Stimulated activated CD4-positive, alpha-beta T cell treated with anti-CD3 and anti-CD28 coated beads, Interleukin-4, amount 100 ng/mL, for 1 hour (primary cell): ENCODE measurements at places on chromosomes 11 and 22.

DNA sequence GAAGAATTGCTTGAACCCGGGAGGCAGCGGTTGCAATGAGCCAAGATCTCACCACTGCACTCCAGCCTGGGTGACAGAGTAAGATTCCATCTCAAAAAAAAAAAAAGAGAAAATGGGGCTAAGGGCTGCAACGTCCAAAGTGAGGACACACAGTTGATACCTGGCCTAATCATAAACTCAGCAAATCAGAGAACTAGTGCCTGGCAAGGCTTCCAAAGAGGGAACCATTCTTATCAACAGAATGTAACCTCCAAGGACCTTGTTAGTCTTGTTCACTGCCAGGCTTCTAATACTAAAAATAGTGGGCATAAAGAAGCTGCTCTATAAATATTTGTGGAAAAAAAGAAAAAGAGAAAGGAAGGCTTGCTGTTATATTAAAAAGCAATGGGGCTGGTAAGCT, 42.3 kb downstream of the FAM168A start:
- DNase-seq, result no peak

GRCh38 chr11:112670806-112671570, 290.2 kb upstream of the NCAM1 start:
- no peak for DNase-seq

- no peak for DNase-seq
These were observed 174.8 kb upstream of the NECTIN1 start for GRCh38 chr11:119903821-119904220.

GRCh38 chr11:70551351-70552166, 153.2 kb downstream of the CTTN start:
- DNase-seq, result no peak

GRCh38 chr22:45608763-45609180, 62.9 kb upstream of the ATXN10 start:
- DNase-seq, result no peak

DNA sequence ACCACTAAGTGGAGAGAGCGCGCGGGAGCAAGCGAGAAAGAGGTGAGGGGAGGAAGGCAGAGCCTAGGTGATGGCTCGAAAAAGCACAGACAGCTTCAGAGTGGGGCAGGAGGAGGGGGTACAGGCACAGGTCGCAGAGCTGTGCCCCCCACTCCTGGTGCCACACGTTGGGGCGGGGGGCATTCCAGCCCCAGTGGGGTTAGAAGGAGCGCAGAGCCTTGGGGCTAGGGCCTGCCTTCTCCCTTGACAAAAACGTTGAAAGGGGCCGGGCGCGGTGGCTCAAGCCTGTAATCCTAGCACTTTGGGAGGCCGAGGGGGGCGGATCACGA, 41.6 kb upstream of the ISX start:
- DNase-seq, result no peak

- no peak for DNase-seq
These were observed 44.7 kb downstream of the NF2 start for GRCh38 chr22:29647954-29648737.

- DNase-seq, result no peak
These were observed 160.8 kb downstream of the CRYBB2 start for GRCh38 chr22:25380122-25380747.

DNA sequence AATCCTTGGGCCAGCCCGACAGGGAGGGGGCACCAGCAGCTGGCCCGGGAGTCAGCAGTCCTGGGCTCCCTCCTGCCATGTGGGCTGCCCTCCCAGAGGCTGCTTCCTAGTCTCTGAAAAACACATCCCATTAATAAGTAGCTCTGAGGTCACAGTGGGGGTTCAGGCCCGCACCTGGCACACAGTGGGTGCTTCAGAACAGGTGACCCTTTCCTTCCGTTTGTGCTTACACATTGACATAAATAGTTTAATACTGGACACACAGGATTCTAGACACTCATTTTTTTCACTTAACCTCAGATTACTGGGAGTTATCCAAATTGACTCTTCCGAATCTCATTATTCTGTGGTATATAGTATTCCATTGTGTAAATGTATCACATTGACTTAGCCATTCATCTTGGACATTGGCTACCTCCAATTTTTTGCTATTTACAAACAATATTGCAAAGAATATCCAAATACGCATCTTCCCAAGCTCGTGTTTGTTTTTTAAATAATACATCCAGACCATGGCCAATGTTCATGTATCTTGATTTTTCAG, 474 bp upstream of the CHADL start:
- no peak for DNase-seq

DNA sequence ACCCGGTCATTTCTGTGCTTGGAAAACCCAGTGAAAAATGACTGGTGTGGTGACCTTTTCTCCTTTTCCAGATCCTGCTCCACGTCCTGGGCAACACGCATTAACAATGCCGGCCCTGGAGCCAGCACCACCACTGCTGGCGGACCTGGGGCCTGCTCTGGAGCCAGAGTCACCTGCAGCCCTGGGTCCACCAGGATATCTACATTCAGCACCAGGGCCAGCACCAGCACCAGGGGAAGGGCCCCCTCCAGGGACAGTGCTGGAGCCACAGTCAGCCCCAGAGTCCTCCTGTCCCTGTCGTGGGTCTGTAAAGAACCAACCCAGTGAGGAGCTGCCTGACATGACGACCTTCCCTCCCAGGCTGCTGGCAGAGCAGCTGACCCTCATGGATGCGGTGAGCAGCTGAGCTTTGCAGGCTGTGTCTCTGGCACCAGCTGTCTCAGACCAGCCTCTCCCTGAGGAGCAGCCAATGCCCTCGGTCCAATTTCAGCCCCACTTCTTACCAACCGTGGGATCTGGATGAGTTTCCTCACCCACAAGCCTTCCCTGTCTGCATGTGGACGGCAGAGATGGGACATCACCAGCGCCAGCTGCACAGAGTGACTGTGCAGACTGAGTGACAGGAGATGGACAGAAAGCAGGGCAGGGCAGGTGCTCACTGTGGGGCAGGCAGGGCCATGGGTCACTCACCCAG, 1.9 kb downstream of the RGL4 start:
- DNase-seq, result no peak

- peak; percentile 26 for DNase-seq
These were observed 51.9 kb upstream of the USP47 start for GRCh38 chr11:11789735-11790369.

GRCh38 chr11:65132238-65132987, 1.9 kb downstream of the SYVN1 start:
- DNase-seq, result no peak

DNA sequence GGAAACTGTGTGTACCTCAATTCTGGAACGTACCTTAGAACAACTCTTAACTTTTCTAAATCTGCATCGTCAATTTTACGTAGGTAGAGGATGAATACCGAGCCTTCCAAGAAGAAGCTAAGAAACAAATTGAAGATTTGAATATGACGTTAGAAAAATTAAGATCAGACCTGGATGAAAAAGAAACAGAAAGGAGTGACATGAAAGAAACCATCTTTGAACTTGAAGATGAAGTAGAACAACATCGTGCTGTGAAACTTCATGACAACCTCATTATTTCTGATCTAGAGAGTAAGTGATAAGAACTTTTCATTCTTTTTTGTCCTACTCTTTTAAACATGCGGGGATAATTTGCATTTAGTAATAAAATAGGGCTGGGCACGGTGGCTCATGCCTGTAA, 53.5 kb downstream of the SPECC1L start:
- DNase-seq, result no peak

- DNase-seq, result no peak
These were observed 31.2 kb downstream of the ALG9 start for GRCh38 chr11:111840143-111840542.

GRCh38 chr22:44801476-44801875, 49.1 kb downstream of the ARHGAP8 start:
- DNase-seq, result no peak

- DNase-seq, result no peak
These were observed 5.4 kb downstream of the TMPRSS13 start for GRCh38 chr11:117923773-117924172.

- DNase-seq, result no peak
These were observed 331.8 kb upstream of the SYN3 start for GRCh38 chr22:33389936-33390335.

DNA sequence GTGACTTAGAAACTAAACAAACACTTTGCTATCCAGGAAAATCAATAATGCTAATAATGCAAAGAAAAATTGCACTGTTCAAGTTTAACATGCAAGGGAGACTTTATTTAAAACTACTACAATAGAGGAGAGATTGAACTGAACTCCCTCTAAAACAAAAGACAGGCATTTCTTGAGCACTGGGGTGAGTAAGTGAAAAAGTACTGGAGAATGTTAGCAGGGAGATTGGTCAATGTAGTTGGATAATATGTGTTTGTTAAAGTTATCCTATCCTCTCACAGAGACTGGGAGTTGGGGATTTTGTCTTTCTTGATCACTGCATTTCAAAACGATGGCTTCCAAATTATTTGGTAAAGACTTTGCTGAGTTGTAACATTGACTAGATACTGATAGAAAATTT, 77.6 kb downstream of the LUZP2 start:
- no peak for DNase-seq

DNA sequence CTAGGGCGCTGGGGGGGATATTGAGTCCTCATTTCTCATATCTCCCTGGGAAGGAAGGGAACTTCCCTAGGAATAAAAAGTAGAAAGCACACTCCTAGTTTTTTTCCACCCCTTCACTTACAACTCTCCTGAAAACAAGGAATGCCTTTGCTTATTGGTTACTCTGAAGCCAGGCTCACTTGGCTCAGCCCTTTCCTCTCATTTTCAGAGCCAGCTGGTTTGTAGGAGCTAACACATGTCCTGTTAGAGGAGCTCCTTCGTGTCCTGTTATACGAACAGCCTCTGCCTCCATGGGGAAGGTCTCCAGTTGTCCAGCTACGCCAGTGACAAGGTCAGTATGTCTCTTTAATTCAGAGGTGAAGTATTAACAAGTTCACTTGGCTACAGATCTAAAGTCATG, 17.6 kb downstream of the ALKBH8 start:
- no peak for DNase-seq

GRCh38 chr11:10438458-10438857, 16.6 kb upstream of the AMPD3 start:
- DNase-seq, result no peak

- peak; percentile 65 for DNase-seq
These were observed 5.4 kb upstream of the TXN2 start for GRCh38 chr22:36486619-36487384.

- DNase-seq, result no peak
These were observed 4.4 kb downstream of the BCL9L start for GRCh38 chr11:118921121-118921928.

DNA sequence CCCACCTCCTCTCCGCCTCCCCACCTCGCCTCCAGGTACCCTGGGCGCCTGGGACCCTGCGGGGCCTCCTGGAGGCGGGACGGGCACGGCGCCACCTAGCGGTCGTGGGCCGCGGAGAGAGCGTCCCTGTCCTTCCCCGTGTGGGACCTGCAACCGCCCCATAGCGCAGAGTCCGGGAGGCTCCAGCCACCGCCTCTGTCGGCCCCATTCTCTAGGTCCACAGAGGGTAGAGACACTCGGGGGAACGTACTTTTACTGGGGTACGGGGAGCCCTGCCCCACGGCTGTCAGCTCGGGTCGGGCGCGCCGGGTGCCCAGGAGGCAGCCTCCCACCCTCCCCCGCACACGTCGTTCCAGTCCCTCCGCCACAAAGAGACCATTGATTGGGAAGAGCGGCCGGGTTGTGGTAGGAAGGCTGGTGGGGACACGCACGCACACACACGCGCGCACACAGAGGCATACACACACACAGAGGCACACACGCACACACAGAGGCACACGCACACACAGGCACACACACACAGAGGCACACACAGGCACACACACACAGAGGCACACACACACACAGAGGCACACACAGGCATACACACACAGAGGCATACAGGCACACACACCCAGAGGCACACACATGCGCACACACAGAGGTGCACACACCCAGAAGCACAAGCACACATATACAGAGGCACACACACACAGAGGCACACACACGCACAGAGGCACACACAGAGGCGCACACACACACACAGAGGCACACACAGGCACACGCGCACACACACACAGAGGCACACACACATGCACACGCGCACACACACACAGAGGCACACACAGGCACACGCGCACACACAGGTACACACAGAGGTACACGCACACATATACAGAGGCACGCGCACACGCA, 12.6 kb upstream of the NECTIN1 start:
- peak; percentile 67 for DNase-seq

DNA sequence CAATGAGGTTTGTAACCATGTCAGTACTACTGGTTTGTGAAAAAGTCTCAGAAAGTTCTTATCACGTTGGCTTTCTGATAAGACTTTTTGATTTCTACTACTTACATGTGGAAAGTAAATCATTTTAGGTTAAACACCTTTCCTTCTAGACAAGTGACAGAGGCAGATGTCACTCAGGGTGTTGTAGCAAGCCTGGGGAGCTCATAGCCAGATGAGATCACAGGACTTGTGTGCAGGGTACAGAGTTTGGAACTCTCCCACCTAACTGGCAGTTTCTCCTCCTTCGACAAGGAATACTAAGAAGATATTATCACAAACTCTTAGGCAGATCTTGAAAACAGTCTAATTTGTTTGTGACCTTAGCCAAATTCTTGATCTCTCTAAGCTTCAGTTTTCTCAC, 49.4 kb upstream of the PICALM start:
- no peak for DNase-seq

- no peak for DNase-seq
These were observed 21.1 kb upstream of the LRRC55 start for GRCh38 chr11:57160665-57161064.

DNA sequence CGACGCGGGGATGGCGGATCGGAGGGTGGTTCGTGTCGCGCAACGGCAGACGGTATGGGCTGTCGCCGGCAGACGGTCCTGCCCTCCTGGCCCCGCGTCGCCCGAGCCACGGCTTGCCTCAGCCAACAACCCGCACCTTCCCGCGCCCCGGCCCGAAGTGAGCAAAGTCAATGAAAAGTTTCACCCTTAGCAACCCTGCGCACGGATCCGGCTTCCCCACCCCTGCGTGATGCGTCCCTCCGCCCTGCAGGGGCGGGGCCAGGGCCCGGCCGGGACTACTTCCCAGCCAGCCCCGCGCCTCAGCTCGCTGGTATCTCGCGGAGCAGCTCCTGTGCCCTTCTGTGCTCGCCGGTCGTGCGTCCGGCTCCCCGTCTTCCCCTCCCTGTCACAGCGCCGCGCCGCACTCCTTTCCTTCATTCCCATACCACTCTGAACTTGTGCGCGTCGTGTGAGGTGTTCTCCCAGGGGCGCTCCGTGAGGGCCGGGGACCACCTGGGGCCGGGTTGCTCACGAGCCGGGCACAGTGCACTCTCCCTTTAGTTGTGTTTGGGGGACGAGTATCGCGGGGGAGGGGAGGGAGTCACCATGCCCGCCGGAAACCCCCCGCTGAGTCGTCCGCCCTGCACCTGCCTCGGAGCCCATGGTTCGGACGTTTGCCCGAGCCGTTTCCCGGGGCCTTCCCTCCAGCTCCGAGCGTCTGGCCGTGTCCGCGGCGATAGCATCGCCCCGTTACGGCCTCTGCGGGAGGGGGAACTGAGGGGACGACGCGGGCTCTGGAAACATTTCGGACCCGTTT, at the start of gene TOB2:
Gene TOB2 (minus strand): TSS at position 163 of the 796 bp plus-strand sequence. CDS start 9,456 bp downstream, outside the sequence.
- peak; percentile 94 for DNase-seq
